Fibroblast of the aortic adventitia (primary cell): ENCODE measurements at places on chromosomes 13 and 19.
A peak's percentile ranks its signal among the peaks of the same experiment; 100 is the strongest.

- no peak for DNase-seq
These were observed 1994.2 kb upstream of the PCDH20 start for GRCh38 chr13:63409791-63410351.

GRCh38 chr13:101811284-101811839 is 358.9 kb downstream of the ITGBL1 start:
- no peak for DNase-seq

DNA sequence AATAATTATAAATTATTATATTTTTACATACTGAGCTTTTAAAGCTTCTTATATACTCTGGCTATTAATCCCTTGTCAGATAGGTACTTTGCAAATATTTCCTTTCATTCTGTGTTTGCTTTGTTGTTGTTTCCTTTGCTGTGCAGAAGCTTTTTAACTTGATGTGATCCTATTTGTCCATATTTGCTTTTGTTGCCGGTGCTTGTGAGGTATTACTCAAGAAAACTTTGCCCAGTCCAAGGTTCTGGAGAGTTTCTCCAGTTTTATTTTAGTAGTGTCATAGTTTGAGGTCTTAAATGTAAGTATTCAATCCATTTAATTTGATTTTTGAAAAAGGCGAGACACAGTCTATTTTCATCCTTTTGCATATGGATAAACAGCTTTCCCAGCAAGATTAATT is 1319.9 kb upstream of the PRR20A start:
- no peak for DNase-seq

DNA sequence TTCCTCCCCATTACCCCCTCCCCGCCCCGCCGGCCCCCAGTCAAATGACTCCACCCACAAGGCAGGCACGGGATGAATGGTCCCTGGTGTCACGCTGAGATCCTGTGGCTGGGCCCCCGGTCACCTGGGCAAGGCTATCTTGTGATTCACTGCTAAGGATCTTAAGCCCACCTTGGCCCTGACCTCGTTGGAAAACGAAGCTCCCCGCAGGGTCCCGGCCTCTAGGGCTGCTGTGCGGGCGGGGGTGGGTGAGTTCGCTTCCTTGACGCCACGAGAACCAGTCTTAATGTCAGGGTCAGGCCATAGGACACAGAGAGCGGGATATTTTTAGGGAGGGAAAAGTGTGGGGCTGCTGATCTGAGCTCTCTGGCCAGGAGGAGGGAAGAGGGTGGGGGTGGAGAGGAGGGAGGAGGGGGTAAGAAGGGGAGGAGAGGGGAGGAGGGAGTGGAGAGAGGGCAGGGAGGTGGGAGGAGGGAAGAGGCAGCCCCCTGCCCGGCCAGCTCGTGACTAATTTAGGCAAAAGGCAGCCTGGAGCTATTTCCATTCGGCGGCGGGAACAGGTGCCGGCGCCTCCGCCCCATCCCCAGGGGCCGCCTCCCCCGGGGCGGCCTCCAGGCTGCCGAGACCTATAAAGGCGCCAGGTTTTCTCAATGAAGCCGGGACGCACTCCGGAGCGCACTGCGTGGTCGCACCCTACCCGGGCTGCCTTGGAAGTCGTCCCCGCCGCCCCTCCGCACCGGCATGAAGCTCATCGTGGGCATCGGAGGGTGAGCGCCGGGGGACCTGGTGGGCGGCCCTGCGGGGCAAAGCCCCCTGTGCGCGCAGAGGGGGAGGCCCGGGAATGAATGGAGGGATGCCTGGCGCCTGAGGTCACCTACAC is at the start of gene NMRK2:
Gene NMRK2 (plus strand): TSS at position 139 of the 880 bp plus-strand sequence. CDS start 603 bp downstream, at position 742.
- DNase-seq, result no peak

DNA sequence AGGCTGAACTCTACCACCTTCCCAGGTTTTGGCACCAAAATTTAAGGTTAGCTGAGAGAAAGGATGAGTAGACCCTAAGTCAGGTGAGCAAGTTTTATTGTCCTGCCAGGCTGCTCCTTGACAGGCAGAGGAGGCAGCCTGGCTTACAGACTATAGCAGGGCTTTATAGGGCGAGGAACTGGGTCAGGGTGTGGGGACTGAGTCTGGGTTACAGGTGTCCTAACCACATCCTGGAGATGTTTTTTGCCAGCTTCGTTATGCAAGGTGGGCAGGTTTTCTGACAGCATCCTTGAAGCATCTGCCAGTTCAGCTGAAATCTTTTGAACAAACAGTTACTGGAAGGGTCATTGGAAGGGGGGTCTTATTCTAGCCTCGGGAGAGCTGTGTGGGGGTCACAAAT is 905.7 kb upstream of the SLITRK5 start:
- DNase-seq, result no peak

DNA sequence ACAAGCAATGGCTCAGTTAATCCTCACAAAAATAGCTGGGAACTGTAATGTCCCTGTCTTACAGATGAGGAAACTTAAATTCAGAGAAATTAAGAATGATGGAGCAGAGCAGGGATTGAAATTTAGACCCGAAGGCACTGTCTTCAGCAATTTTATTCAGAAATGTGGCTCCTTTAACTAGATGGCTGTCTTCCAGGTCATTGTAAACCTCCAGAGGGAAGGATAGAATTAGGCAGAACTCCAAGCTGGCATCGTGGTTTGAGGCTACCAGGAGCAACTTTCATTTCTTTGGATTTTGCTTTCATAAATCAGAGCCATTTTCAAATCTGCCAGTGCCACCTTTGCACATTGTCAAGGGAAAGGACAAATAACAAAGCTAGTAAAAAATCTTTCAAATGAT is 339.0 kb downstream of the DCT start:
- no peak for DNase-seq

DNA sequence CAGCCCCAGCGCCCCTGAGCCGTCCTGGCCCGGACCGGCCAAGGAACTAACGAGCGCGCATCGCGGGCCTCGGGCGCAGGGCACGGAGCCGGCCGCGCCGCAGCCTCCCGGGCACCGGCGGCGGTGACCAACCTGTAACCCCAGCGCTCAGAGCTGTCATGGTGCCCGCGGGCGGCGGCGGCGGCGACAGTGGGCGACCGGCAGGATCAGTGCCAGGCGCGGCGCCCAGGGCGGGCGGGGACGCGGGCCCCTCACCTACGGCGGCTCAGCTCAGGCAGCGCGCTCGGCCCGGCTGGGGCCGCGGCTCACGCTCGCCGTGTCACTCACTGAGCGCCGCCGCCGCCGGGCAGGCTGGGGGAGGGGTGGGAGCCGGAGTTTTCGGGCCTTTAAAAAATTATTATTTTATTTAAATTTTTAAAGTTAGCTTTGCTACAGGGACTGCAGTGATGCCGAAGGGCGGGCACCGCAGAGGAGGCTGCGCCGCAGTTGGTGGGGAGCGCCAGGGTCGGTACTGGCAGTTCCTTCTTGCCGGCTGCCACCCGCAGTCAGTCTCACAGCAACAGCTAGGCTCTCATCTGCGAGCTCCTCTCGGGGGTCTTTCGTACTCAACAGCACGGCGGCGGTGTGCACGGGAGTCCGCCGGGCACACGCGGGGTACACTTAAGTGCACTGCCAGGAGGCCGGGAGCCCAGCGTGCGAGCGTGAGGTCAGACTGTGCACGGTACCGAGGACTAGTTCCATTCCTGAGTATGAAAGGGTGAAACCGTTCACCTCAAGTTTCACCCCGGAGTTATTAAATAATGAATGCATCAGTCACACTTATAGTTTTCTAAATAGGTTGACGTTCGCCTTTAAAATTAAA is at the start of gene NALCN:
Gene NALCN (minus strand): TSS at position 328 of the 862 bp plus-strand sequence. CDS start 17,382 bp downstream, outside the sequence.
- DNase-seq, result peak; percentile 13

GRCh38 chr13:51532736-51533197 is 51.5 kb upstream of the WDFY2 start:
- DNase-seq, result no peak

GRCh38 chr13:112940236-112940635 is 28.8 kb upstream of the MCF2L start:
- no peak for DNase-seq

DNA sequence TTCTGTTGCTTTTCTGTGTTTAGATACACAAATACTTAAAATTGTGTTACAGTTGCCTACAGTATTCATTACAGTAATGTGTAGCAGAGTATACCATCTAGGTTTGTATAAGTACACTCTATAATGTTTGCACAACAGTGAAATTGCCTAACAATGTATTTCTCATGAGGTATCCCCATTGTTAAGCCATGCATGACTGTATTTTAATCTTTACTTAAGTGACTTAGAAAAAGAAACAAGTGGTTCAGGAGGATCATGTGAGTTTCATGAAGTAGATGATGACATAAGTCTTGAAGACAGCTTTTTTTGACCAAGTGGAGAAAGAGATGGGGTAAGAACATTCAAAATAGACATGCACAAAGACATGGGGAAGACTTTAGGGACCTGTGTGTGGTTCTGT is 8.4 kb upstream of the KCTD4 start:
- DNase-seq, result peak; percentile 67

- DNase-seq, result no peak
These were observed 4.0 kb upstream of the GSX1 start for GRCh38 chr13:27788271-27788670.

GRCh38 chr13:106090001-106090400 is 445.5 kb downstream of the EFNB2 start:
- no peak for DNase-seq

GRCh38 chr19:31890230-31890629 is 455.2 kb upstream of the ZNF507 start:
- no peak for DNase-seq

GRCh38 chr19:56321254-56321988 is 6.8 kb upstream of the ZSCAN5A start:
- DNase-seq, result no peak

GRCh38 chr13:113863524-113864272 is at the start of gene GAS6:
Gene GAS6 (minus strand): TSS chr13:113864076. CDS start chr13:113863920, 156 bp downstream.
- peak; percentile 34 for DNase-seq

DNA sequence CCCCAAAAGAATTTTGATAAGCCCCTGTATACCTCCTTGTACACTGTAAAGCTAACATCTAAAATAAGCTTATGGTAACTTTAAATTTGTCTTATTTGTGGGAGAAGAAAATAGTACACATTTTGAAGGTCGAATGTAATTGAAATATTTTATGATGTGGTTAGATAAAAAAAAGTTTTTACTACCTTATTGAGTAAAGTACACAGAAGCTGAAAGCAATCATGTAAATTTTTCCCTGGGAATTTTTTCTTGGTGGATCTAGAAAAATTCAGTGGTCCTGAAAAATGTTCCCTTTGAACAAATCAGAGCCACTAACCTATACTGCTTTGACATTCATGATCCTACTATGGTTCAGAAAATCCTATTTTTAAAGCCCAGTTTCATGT is 46.9 kb downstream of the SIPA1L3 start:
- no peak for DNase-seq

DNA sequence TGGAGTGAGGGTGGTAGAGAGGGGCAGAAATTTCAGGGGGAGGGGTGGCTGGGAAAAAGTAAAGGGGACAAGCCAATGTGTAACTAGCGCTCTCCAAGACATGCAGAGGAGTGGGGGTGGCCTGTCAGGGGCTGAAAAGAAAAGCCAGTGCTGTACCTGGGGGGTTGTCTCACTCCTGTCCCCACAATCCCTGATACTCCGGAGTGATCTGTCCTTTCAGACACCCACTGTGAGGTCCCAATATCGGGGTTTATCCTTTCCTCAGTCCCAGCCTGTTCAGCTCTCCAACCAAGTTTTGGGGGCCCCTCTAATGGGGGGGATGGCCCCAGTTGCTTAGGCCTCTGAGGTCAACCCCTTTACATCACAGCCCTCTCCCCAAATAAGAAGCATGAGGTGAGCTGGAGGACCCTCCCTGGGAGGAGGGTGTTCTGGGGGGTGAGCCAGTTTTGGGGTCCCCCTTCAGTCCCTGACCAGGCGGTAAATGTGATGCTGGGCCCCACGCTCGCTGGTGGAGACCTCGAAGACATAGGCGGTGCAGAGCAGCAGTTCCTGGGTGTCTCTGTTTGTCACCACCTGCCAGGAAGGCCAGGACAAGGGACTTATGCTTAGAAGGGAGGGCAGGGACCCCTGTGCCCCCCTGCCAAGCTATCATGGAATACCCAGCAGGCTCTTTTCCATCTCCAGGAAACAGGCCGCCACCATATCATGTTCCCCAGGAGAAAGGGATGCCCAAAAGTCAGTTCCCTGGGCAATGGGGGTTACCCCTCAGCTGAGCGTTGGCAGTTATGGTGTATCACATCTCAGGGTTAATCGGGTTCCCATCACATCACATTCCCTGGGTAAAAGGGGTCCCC is 5.9 kb downstream of the CD37 start:
- no peak for DNase-seq

DNA sequence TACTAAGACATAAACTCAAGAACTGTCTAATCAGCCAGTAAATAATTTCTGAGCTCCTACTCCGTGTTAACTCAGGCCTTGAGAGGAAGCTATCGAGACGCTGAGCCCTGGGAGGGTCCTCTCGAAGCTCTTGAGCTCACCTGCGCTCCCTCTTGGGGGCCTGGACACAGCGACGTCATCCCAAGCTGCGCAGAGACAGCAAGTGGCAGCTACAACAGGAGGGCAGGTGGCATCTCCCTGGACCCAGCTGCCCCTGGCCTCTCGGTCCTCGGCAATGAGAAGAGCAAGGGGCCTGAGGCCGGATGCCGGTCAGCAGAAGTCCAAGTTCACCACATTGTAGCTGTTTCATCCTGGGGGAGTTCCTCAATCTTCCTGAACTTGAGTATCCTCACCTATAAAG is 30.5 kb upstream of the TUBGCP3 start:
- DNase-seq, result no peak

DNA sequence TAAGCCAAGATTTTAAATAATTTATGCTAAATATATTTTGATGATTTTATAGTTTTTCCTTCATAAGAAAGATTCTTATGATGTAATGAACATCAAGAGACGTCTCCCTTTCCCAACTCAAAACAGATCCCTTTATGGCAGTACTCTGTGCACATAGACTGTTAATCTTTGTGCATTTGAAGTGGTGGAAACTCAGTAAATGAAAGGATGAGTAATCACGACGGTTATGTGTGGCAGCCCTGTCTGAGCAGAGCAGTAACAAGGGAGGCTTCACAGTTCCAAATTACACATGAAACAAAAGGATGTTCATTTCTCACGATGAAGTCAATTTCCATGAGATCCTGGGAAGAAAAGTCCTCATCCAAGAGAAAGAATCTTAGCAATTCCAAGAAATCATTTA is 498.1 kb downstream of the KLF5 start:
- DNase-seq, result no peak

DNA sequence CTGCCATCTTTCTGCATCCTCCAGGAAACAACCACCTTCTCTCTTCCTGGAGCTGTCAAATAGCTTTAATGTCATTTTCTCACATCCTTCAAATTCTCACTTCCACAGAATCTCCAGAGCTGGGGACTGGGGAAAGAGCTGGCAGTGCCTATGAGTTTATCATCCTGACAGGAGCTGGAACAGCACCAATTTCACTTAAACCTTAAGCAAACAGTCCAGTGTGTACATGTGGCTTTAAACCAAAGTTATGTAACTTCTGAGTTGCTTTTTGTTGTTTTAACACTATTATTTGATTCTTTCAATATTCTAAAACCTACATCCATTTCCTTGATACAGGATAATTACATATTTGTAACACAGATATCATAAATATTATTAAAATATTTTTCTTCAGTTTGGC is 331.5 kb upstream of the ARGLU1 start:
- no peak for DNase-seq

GRCh38 chr19:19078801-19079200 is 15.0 kb downstream of the SLC25A42 start:
- no peak for DNase-seq
